ENCODE measurements at places on chromosomes 1 and 21. TPM values are rescaled to one million over a fixed set of nuclear protein-coding genes. Genes with fewer than 3 reads are reported as not detected.

Gene WNT3A
- not detected for total RNA-seq

DNA sequence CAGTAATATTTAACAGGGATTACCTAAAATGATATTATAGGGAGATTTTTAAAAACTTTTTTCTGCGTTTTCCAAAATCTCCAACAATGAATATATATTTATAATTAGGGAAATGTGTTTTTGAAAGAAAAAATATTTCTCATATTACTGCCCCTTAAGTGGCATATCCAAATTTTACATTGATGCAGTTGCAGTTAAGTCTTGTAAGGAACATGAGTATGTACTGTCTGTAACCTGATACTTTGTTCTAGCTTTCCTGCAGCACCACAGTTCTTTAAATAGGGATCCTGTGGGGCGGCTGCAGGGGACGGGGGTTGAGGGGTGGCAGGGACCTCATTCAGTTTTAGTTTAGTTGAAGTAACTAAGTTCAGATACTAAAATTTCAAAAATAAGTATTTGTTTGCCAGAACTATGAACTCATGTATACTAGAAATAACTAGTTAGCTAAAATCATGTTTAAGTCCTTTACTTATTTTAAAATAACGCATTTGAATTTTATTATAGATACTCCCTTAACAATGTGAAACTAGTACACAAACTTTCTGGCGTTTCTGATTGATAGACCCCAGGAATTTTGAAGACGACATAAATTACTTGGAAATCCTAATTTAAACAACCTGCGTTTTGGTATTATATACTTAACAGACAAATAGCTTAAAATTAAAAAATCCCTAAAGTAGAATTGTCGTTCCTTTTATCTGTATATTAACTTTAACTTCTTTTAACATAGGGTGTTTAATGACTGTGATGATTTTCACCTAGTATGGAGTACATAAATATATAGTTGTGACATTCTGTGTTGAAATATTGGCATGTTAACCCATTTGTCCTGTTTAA lies 639 bp upstream of the DNAJB4 start:
- peaks cover 3% of the 10 kb centered on the region for H3K36me3 ChIP-seq
- peak overlapping the region; percentile 91 for H3K4me3 ChIP-seq
- peak; percentile 58 for DNase-seq
- peaks cover 38% of the 10 kb centered on the region for H3K4me1 ChIP-seq

DNA sequence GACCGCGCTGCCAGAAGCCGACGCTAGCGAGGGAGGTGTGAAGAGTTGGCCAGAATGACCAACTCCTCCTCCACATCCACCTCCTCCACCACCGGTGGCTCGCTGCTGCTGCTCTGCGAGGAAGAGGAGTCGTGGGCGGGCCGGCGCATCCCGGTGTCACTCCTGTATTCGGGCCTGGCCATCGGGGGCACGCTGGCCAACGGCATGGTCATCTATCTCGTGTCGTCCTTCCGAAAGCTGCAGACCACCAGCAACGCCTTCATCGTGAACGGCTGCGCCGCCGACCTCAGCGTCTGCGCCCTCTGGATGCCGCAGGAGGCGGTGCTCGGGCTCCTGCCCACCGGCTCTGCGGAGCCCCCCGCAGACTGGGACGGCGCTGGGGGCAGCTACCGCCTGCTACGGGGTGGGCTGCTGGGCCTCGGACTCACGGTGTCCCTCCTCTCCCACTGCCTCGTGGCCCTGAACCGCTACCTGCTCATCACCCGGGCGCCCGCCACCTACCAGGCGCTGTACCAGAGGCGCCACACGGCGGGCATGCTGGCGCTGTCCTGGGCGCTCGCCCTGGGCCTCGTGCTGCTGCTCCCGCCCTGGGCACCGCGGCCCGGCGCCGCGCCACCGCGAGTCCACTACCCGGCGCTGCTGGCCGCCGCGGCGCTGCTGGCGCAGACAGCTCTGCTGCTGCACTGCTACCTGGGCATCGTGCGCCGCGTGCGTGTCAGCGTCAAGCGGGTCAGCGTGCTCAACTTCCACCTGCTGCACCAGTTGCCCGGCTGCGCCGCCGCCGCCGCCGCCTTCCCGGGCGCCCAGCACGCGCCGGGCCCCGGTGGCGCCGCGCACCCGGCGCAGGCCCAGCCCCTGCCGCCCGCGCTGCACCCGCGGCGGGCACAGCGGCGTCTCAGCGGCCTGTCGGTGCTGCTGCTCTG lies 1.2 kb downstream of the GPR88 start:
- H3K4me3 ChIP-seq, result peak overlapping the region; percentile 52
- H3K36me3 ChIP-seq, result no peaks in the 10 kb centered on the region
- H3K27ac ChIP-seq, result no peak overlapping the region
- DNase-seq, result peak; percentile 62

DNA sequence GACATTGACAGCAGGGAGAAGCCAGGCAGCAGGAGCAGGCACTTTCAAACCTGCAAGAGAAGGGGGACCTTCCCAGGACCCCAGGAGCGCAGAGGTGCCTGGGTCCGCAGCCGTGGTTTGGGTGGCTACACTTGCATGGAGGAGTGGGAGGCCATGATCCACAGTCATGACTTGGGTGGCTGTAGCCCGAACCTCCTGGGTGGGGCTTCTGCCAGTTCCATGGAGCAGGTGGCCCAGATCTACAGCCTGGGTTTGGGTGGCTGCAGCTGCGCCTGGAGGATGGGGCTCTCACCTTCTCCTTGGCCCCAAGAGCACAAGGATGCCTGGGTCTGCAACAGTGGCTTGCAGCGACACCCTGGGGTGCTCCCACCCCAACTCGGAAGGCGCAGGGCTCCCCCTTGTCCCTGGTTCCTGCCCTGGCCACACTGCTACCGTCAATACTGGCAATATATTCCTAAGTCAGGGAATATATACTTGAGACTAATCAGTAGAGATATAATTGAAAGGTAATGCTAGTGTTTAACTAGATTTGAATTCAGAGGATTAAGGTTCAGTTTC lies 2.3 kb upstream of the OR6K6 start:
- peaks cover 11% of the 10 kb centered on the region for H3K27me3 ChIP-seq
- H3K36me3 ChIP-seq, result no peaks in the 10 kb centered on the region
- no peak overlapping the region for H3K4me3 ChIP-seq
- DNase-seq, result no peak

DNA sequence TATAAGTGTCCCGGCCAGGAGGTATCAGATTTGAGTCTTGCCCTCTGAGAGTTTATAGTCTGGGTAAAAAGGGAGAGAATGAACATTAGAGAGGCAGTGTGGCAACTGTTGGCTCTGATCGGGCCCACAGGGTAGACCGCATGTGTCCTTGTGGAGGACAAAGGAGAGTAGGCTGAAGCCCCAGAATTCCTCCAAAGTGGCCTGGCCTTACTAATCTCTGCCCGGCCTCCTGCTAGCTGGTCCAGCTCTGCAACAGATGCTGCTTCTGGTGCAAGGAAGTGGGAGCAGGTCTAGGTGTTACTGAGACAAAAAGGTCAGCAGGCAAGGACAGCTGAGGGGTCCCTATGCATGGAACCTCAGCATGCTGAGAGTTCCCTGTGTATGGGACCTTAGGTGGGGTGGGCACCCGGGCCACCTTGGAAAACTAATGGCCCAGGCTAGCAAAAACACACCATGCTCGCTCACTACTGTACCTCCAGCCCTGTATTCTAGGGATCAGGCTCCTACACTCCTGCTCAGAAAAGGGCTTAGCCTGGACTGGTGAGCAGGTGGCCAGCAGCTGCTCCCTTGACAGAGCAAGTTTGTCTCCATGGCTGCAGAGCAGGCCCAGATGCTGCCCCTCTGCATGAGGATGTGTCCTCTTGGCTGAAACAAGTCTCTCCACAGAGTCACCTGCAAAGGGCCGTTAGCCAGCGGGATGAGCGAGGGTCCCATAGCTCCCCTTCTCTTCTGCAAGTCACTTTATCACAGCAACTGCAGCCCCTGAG lies 30.3 kb upstream of the RGS16 start:
- no peak for DNase-seq
- H3K27ac ChIP-seq, result no peak overlapping the region
- H3K4me1 ChIP-seq, result peaks cover 26% of the 10 kb centered on the region

Gene AIRE
- total RNA-seq, result not detected

- peaks cover 12% of the 10 kb centered on the region for H3K36me3 ChIP-seq
- peak overlapping the region; percentile 58 for H3K27ac ChIP-seq
- H3K27me3 ChIP-seq, result no peaks in the 10 kb centered on the region
- DNase-seq, result peak; percentile 38
- H3K4me1 ChIP-seq, result peaks cover 50% of the 10 kb centered on the region
These were observed 2.3 kb upstream of the USP16 start for GRCh38 chr21:29022166-29022565.

All from activated CD4-positive, alpha-beta T cell treated with anti-CD3 and anti-CD28 coated beads for 36 hours (primary cell).